Right renal cortex interstitium (tissue), 3 donors: ENCODE measurements at places on chromosomes 16 and 17. TPM values are rescaled to one million over a fixed set of nuclear protein-coding genes. Genes with fewer than 3 reads are reported as not detected.

DNA sequence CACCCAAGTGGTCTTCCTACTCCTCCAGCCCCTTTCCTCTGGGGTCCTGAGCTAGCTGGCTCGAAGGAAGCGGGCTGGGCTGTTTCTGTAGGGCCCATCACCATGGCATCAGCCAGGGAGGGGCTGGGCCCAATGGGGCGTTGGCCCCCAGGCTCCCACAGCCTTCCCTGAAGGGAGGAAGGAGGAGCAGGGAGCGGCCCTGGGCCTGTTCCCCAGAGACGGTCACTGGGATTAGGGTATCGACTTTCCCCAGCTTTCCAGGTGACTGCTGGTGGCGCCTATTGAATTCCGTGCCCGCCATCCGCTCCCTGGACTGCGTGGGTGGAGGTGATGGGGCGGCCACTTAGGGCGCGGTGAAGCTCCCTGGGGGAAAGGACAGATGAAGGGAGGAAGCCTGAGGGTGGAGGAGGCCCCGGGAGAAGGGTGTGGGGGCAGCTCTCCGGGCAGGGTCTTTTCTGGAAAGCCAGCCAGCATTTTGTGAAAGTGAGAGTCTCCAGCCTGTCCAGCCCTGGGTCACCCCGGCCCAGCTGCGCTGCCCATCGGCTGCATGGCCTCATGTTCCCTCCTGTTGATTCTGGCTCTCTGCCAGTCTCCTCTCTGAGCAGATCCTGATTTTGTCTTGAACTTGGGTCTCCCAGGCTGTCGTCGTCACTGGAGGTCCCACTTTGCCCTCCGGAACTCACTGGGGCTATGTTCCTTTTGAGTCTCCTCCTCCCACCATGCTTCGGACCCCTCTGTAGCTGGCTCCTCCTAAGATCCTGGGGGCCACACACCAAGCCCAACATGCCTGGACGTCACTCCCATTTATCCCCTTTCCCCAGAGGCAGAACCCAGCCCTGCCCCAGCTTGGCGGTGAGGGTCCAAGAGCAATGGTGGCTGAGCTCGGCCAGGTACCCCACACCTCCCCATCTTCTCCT lies 9.8 kb downstream of the NHERF1 start:
- DNase-seq: no peak

KCNJ18 gene
- polyA plus RNA-seq: not detected

DNA sequence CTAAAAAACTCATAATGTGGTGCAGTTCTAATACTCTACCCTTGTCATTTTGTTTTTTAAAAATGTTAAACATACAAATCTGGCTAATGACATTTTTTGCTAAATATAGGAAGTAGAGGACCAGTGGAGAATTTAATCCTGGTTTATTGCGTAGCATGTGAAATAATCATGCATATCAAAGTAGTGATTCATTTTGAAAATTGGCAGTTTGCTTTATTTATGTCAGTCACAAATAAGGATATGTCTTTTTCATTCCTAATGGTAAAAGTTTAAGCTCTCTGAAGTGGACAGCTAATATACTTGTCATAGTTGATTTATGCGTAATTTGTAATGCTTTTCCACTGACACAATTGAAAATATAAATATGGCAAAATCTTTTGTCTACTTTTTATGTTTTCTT lies 224.2 kb downstream of the BCAS3 start:
- no peak for DNase-seq

- no peak for DNase-seq
These were observed 10.5 kb downstream of the PIMREG start for GRCh38 chr17:6454495-6455320.

DNA sequence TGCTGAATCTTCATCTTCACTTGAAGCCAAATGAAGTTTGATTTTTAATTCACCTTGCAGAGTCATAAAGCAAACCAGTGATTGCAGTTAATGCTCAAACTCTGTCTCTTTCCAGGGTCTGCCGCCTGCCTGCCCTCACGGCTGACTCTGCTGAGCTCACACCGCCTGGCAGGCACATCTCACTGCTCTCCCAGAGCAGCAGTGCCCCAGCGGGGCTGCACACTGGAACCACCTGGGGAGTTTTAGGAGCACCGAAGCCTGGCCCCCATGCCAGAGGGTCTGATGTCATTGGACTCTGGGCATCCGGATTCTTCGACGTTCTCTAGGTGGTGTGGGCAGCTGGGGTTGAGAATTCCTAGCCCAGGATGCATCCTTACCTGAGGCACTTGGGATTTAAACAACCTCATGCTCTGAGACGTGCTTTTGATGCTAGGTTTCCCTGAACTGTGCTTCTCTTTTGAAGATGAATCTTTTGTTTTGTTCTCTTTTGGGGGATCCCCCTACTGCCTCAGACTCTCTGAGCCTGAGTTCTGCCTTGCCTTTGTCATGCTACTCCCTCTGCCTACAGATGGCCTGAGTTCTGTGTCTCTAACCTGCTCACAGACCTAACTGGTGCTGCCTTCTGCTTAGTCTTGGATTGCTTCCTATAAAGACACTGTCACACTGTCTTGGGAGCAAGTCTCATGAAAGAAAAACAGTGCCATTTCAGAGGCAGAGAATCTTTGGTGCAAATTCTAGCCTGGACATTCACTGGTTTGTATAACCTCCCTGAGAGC lies 438.1 kb upstream of the CCL2 start:
- DNase-seq: no peak

DNA sequence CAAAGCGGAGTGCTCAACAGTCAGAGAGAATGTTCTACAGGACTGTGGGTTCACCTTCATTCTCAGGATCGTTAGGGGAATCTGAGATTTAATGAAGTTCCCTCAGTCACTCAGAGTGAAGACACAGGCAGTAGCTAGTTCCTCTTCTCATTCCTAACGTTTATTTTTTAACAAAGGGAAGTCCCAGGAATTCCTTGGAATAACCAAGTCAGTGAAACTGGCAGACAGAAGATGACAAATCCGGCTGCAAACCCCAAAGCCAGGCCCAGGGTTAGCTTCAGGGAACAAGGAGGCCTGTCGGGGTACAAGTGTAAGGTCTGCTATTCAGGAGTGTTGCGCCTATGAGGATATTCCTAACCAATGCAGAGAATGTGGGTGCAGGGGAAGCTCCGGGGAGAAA lies 42.0 kb downstream of the COTL1 start:
- DNase-seq: no peak

TMEM92 gene
- polyA plus RNA-seq: 1.6 TPM

- no peak for DNase-seq
These were observed 102.9 kb downstream of the ABCC12 start for GRCh38 chr16:48052731-48053417.

DNA sequence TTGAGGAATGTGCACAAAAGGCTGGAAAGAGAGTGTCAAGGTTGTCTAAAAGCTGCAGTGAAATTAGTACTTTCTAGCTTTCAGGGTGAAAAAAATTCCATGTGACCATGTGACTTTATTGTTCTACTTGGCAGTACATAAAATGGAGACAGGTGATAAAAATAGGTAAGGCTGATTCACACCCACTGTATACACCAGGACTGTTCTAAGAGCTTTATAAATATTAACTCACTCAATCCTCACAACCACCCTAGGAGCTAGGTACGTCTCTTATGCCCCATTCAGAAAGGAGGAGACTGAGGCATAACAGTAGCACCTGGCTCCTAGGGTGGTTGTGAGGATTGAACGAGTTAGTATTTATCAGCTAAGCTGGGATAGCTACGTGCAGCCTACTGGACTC lies 28.2 kb upstream of the DNAH17 start:
- no peak for DNase-seq

CHST6 gene
- 0.78 TPM for polyA plus RNA-seq

GRCh38 chr16:23710008-23710407 lies 3.0 kb downstream of the ERN2 start:
- no peak for DNase-seq

DHRS7C gene
- polyA plus RNA-seq: not detected

GRCh38 chr16:83850947-83851346 lies 43.2 kb downstream of the HSBP1 start:
- no peak for DNase-seq

- DNase-seq: no peak
These were observed 10.7 kb upstream of the ZFPM1 start for GRCh38 chr16:88442383-88442726.

CTDNEP1 gene
- polyA plus RNA-seq: 142 TPM

RAB26 gene
- 3.0 TPM for polyA plus RNA-seq

GRCh38 chr17:47785538-47786123 lies 36.0 kb downstream of the OSBPL7 start:
- DNase-seq: peak; percentile 67

- no peak for DNase-seq
These were observed 3.5 kb upstream of the RPL13 start for GRCh38 chr16:89556750-89557689.

TBC1D3C gene
- polyA plus RNA-seq: 0.24 TPM

DNA sequence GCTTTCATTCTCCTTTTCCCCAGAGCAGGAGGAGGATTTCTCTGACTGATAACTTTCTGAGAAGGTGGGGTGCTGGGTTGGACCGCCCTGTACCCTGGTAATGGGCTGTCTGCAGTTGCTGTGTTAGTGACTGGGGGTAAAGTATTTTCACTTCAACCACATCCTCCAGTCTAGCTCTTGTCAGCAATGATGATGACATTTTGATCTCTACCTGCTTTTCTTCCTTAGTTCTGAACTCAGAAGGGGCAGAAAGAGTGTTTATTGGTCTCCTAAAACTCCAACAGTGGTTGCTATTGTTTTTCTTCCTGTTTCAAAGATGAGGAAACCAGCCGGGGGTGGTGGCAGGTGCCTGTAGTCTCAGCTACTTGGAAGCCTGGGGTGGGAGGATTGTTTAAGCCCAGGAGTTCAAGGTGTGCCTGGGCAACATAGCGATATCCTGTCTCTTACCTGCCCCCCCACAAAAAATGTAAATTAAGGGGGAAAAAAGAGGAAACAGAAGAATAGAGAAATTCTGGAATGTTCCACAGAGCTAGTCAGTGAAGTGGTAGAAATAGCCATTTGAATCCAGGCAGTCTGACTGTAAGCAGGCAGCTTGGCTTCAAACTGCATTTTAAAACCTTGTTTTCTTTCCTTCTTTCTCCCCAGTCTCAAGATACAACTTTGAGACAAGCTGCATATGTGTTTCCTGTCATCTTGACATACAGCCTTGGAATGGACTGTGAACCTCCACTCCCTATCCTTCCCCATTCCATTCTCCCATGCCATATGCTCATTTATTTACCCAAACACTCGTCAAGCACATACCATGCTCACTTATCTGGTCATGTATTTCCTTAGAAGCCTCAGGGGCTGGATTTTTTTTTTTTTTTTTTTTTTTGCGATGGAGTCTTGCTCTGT lies 3.3 kb upstream of the N4BP1 start:
- no peak for DNase-seq

TNK1 gene
- polyA plus RNA-seq: 4.8 TPM
